ENCODE measurements at places on chromosomes 13 and 19.

DNA sequence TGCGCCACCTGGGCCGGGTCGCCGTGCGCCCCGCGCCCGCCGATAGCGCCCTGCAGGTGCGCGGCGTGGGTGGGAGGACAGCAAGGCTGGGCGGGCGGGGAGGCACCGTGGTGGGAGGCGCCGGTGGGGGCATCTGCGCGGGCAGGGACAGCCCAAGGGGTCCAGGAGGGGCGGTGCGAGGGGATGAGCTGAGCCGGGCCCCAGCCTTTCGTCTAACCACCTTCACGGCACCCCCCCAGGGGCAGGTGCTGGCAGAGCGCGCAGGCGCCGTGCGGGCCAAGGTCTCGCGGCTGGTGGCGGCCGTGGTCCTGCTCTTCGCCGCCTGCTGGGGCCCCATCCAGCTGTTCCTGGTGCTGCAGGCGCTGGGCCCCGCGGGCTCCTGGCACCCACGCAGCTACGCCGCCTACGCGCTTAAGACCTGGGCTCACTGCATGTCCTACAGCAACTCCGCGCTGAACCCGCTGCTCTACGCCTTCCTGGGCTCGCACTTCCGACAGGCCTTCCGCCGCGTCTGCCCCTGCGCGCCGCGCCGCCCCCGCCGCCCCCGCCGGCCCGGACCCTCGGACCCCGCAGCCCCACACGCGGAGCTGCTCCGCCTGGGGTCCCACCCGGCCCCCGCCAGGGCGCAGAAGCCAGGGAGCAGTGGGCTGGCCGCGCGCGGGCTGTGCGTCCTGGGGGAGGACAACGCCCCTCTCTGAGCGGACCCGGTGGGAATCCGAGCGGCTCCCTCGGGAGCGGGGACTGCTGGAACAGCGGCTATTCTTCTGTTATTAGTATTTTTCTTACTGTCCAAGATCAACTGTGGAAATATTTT, 3.1 kb downstream of the KISS1R start:
- DNase-seq = no peak

- DNase-seq = no peak
Observed at GRCh38 chr13:112748947-112749735, 59.3 kb downstream of the ATP11A start.

GRCh38 chr13:20412691-20413355, 112.8 kb downstream of the CRYL1 start:
- no peak for DNase-seq

- no peak for DNase-seq
Observed at GRCh38 chr19:49829721-49830120, 11.6 kb downstream of the MED25 start.

DNA sequence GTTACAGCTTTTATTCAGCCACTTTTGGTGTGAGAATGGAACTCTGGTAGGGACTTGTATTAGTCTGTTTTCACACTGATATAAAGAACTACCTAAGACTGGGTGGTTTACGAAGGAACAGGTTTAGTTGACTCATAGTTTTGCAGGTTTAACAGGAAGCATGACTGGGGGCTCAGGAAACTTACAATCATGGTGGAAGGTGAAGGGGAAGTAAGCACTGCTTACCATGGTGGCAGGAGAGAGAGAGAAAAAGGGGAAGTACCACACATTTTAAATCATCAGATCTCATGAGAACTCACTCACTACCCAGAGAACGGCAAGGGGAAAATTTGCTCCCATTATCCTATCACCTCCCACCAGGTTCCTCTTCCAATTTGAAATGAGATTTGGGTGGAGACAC, 942.2 kb downstream of the PCDH17 start:
- DNase-seq = no peak

GRCh38 chr13:89393758-89394304, 1722.7 kb downstream of the SLITRK5 start:
- no peak for DNase-seq

DNA sequence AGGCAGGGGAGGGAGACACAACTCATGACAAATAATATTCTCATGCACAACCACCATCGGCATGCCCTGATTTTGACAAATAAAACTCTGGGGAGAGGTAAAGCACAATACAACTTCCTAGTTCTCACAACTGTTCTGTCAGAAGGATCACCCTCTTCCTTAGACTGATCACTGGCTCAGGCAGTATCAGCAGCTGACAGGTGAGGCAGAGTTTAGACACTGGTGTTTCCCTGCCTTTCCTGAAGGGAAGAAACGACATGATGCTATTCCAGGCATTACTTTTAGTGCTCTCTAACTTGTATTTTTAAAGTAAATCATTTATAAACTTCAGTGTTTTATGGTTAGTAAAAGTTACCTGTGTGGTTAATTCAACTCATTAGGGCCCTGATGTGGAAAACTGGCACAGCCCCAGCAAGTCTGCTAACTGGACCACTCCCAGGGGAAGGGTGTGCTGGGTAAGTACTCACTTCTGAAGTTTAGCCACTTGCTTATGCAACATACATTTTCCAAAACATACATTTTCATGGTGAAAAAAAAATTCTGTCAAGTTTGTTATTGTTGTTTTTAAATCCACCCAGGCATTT, 82.8 kb downstream of the CRYL1 start:
- no peak for DNase-seq

DNA sequence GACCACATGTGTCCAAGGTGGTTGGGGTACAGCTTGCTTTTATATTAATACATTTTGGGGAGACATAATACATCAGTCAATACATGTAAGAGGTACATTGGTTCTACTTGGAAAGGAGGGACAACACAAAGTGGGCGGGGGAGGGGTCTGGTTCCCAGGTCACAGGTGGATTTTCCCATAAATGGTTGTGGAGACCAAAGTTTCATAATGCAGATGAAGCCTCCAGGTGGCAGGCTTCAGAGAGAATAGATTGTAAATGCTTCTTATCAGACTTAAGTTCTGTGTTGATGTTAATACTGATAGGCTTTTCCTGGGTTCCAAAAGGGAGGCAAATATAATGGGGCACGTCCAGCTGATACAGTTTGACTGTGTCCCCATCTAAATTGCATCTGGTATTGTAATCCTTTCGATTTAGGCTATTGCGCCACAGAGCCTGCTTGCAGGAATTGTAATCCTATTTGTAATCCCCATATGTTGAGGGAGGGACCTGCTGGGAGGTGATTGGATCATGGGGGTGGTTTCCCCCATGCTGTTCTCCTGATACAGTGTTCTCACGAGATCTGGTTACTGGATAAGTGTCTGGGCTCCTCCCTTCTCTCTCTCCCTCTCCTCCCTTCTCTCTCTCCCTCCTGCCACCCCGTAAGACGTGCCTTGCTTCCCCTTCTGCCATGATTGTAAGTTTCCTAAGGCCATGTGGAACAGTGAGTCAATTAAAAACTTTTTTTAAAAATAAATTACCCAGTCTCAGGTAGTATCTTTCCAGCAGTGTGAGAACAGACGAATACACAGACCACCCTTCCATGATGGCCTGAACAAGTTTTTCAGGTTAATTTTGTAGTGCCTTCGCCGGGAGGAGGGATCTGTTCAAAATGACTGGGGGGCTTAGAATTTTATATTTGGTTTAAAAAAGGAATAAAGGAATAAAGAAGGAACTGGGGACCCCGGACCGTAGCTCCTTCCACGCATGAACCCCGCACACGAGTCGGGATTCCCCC, 44.9 kb downstream of the ZNF823 start:
- DNase-seq = peak; percentile 35

DNA sequence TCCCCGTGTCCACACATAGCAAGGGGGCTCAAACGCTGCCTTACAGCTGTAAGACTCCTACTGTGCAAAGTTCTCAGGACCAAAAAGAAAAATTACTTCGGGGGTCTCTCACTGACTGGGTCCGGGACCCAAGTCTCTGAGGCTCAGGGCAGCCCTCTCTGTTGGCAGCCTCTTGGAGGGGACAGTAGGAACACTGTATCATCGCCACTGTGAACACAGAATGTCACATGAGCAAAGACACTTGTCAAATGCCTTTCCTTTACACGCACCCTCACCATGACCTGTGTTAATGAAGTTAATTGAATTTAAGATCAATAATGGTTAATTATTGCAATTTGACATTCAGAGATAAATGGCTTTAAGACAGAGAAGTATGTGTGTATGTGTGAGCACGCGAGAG, 49.6 kb downstream of the TSHZ3 start:
- no peak for DNase-seq

- no peak for DNase-seq
Observed at GRCh38 chr19:15432629-15433518, 14.1 kb upstream of the AKAP8L start.

DNA sequence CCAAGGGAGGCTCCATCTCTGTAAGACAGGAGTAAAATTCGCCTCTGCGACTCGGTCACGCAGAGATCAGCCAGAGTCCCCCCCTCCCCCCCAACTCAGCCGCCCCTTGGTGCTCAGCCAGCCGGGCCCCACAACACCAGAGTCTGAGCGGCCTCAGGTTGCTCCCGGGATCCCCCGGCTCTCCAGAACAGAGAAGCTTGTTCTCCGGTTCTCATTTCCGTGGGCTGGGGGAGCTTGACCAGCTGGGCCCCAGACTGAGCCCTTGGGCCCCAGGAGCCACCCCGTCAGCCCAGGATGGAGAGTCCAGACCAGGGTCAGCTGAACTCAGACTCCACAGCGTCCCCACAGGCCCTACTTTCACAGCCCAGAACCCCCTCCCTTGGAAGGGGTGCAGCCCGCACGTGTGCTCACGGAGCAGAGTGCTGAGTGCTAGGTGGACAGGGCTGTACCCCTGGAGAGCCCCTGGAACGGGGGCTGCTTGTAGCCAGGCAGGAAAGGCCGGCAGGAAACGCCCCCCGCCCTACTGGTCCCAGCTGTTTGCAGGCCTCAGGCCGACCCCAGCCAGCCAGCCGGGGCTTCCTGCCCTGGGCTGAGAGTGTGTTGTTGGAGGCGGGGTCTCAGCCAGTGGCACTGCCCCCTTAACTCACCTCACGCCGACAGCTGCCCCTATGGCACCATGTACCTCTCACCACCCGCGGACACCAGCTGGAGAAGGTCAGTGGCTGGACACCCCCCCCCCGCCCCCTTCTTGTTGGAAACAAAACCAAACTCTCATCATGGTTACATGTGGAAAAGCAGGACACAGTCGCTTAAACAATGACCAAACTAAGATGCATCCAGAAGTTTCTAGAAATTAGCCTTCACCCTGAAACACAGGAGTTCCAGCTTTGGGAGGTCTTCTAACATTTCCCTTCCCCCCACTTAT, 44.4 kb downstream of the COMP start:
- no peak for DNase-seq

DNA sequence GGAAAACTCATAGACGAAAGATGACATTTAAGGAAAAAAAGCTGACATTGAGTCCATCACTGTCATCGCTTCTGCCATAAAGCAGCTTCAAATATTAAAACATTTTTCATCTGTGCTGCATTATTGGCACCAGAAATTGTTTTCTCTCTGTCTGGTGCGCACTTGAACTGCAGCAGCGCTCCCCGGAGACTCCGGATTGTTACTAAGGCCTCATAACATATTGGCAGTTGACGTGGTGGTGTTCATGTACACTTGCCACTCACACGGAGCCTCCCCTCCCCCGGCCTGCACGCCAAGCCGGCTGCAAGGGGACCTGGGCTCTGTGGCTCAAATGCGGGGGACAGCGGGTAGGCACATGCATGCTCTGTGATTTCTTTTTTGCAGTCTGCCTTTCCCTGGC, 203.2 kb downstream of the TSHZ3 start:
- no peak for DNase-seq

- DNase-seq = no peak
Observed at GRCh38 chr19:36392916-36393673, 14.1 kb upstream of the ZFP14 start.

GRCh38 chr13:35855531-35856019, 275.6 kb downstream of the DCLK1 start:
- no peak for DNase-seq

DNA sequence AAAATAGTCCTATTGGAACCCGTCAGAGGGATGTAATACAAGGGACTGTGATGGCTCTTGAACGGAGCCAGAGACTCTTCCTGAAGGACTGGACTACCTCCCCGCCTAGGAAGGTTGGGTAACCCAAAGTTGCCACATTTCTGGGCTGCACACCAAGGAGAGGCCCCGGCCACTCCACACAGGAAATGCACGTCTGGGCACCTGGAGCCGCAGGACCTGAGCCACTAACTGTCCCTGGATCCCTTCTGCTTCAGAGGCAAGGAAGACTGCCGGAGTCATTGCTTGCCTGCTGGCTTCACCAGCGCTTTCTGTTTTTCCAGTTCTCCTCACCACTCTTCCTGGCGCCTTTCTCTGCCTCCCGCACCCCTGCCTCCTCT, 1.2 kb upstream of the FLT1 start:
- DNase-seq = no peak

GRCh38 chr19:46073268-46073922, 32.6 kb upstream of the IGFL4 start:
- no peak for DNase-seq

- no peak for DNase-seq
Observed at GRCh38 chr19:5788422-5788821, 2.5 kb downstream of the DUS3L start.

GRCh38 chr13:73998631-73999030, 135.6 kb downstream of the KLF12 start:
- no peak for DNase-seq

DNA sequence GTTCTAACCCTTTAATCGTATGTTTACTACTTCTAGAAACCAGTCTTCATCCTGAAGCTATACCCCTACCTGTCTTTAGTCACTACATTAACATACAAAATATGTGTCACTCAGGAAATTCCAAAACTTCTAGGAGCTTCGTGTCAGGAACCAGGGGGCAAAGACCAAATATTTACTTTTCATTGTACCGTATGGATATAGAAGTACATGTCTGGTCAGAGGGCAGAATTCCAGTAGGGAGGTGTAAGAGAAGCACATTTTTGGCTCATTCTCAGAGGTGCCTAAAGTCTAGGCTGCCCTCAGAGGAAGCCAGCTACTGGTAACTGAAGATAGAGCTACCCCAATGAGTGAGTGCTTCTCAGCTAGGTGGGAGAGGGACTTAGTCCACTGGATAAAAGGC, 320.7 kb downstream of the DIAPH3 start:
- DNase-seq = no peak

- no peak for DNase-seq
Observed at GRCh38 chr19:13430790-13431582, 75.3 kb downstream of the CACNA1A start.

GRCh38 chr19:42248270-42249148, 6.1 kb upstream of the GSK3A start:
- DNase-seq = no peak

DNA sequence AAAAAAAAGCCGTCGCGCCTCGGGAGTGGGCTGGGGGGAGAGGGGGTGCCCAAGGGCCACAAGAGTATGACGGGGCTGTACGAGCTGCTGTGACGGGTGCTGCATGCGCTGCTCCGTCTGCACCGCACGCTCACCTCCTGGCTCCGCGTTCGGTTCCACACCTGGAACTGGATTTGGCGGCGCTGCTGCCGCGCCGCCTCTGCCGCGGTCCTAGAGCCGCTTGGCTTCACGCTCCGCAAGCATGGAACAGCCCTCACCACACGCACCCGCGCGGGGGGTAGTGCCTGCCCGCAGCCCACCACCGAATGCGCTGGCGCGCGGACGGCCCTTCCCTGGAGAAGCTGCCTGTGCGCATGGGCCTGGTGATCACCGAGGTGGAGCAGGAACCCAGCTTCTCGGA, 18.8 kb downstream of the C1QTNF9 start:
- no peak for DNase-seq

DNA sequence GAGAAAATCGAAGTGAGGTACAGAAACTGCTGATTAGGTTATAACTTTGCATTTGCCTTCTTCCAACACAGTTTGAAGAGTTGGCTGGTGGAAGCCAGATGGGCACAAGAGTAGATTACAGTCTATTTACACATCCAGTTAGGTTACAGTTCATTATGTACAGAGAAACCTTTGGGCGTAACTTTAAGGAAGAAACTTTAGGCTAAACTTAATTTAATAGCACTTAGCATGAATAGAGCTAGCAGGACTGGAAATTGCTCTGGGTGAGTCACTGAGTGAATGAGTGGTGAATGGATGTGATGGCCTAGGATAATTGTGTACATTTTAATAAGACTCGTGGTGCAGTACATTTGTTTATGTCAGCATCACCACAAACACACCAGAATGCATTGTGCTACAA, 62.9 kb upstream of the KLHL1 start:
- DNase-seq = no peak
